A549 (cell line): ENCODE measurements at places on chromosomes 2 and 18.

GRCh38 chr2:59684116-59684770, 869.2 kb downstream of the BCL11A start:
- no peak for DNase-seq

DNA sequence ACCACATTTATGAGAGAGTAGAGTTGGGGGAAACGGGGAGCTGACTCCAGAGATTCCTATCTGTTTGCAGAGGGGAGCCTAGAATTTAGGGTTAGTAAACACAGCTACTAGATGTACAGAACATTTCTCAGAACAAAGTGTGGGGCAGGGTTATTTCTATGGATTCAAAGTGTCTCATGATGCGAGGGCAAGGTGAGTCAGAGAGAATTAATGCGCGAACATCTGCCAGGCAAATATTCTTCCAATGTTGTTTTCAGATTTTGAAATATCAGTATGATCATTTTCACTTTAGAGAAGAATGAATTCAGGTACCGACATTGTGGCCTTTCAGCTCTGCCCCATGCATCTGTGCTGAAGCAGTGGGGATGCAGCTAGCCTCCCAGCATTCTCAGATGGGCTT, 2.0 kb upstream of the DSEL start:
- no peak for DNase-seq

- DNase-seq = no peak
Measured at GRCh38 chr2:169172151-169172735, 102.9 kb downstream of the DHRS9 start.

DNA sequence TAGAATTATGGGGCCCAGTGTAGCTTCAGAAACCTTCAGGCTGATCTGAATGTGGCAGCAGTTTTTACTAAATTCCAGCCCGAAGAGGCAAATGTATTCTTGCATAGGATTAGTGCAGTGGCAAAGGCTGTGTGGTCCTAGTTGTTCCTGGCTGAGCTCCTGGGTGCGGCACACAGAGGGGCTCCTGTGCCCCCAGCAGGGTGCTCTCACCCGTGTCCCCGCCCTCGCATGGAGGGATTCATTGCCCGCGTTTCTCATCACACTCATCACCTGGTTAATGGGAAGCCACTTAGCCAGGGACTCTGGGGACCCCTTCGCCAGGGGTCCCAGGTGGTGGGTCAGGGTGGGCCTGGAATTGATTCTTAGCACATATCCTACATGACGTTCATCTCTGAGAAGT, 3.9 kb downstream of the KCNG2 start:
- DNase-seq = no peak

DNA sequence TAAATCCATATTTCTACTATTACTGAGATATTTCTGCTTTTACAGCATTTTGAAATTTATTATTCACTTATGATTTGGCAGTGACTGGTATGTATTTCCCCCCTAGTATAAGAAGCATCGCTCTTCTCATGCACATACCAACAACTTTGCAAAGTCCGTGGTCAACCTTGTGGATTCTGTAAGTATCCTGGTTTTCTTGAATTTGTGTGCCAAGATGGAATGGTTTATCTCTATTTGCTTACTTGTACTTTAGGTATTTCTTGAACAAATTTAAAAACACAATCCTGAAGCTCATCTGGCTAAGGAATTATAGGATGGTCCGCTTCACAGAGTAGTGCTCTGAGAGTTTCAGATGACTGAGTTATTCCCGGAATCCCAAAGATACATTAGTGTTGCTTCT, 85.0 kb upstream of the FAM237A start:
- DNase-seq = no peak

GRCh38 chr2:48452108-48452507, 77.8 kb upstream of the STON1 start:
- DNase-seq = no peak

DNA sequence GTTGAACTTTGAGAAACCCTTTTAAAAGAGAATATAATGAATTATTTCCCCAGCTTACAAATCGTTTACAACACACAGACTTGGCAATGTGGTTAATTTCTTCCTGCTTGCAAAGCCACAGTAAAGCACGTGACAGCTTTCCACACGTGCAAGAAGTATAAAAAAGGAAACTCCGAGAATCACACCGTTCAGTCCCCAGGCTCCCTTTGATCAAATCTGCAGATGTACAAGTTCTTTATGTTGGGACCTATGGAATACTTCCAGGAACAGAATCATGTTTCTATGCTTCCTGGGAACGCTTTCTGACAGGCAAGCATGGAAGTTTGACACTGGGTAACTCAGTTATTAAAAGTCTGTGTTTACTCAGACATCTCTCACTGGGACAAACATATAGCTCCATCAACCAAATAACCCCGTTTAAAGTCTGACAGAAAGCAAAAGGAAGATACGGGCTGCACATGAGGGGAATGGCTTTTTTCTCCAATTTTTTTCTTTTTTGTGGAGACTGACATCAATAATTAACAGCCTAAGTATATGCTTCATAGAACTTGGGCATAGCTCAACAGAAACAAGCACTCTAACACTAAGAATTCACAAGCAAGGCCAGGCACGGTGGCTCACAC, 134.8 kb downstream of the EIPR1 start:
- no peak for DNase-seq
